ENCODE measurements at places on chromosomes 16 and 17.

DNA sequence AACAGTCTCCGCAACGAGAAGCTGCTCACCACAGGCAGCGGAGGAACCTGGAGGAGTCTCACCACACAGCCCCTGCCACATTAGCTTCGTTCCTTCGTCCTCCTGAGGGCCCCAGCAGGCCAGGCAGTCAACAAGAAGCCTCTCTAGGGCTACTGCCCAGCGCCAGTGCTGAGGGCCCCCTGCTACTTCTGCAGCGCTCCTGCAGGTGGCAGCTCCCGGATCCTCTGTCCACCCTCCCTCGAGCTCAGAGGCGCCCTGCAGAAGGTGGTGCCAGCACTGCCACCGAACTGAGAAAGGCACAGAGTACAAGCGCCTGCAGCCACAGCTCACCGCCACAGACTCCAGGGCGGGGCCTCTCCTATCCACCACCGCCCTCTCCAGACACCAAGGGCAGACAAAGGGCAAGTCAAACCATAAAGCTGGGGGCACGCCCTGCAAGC lies 27.3 kb downstream of the KDM8 start:
- H3K27ac ChIP-seq = peak overlapping the region; percentile 99
- peak overlapping the region; percentile 77 for H3K4me3 ChIP-seq
- peak; percentile 73 for DNase-seq
- peaks cover 75% of the 10 kb centered on the region for H3K4me1 ChIP-seq
- H3K36me3 ChIP-seq = no peaks in the 10 kb centered on the region
- H3K27me3 ChIP-seq = peaks cover 3% of the 10 kb centered on the region

DNA sequence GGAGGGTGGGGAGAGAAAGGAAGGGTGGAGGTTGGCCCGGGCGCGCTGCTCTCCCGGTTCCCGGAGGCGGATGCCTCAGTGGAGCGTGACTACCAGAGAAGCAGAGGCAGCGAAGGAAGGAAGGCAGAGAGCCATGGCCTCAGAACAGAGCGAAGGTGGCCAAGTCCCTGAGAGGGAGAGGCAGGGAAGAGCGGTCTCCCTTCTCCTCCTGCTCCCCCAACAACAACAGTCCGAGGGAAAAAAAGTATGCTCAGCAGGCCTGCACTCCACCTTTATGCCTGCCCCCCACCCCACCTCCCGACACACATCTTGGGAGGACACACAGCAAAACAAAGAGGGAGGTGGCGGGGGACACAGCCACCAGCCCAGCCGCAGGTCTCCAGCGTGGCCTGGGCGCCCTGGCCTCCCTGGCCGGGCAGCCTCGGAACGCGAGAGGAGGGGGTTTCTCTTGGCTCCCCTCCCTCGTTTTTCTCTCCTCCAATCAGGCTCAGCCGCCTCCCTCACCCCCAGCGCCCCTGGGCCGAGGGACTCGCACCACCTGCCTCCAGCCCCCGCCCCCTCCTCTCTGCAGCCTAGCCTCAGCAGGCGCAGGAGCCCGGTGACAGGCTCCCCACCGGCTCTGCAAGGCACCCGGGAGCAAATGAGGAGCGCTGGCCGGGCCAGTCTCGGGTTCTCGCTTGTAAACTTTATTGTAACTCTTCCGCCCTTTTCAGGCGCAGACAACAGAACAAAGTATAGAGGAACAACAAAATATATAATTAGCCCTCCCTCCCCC lies 1.1 kb upstream of the HOXB7 start:
- no peak overlapping the region for H3K27ac ChIP-seq
- peaks cover 43% of the 10 kb centered on the region for H3K27me3 ChIP-seq
- no peak for DNase-seq
- no peaks in the 10 kb centered on the region for H3K36me3 ChIP-seq
- H3K4me3 ChIP-seq = peak overlapping the region; percentile 97

DNA sequence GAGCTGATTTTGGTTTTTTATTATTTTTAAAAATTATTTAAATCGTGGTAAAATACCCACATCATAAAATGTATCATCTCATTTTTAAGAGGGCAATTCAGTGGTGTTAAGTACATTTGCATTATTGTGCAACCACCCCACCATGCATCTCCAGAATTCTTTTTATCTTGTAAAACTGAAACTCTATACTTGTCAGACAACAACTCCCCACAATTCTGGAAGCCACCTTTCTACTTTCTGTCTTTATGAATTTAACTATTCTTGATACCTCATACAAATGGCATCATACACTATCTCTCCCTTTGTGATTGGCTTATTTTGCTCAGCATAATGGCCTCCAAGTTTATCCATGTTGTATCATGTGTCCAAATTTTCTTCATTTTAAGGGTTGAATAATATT lies 97.9 kb downstream of the HS3ST3B1 start:
- DNase-seq = no peak
- H3K36me3 ChIP-seq = no peaks in the 10 kb centered on the region
- H3K4me3 ChIP-seq = no peak overlapping the region
- no peak overlapping the region for H3K27ac ChIP-seq
- H3K27me3 ChIP-seq = peaks cover 3% of the 10 kb centered on the region
- no peaks in the 10 kb centered on the region for H3K4me1 ChIP-seq

DNA sequence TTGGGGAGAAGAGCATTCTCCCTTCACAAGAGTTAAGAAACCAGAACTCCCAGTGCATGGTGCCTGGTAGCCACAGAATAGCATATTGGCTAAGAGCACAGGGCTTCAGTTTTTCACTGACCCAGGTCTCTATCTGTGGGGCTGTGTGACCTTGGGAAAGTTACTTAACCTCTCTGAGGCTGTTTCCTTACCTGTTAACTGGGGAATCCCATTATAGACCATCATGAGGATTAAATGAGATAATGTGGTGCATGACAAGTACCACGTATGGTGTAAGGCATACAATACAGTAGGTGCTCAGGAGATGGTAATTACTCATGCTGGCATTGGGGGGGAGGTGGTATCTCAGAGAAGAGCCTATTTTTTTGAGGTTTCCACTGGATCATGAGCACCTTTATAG lies 33.6 kb downstream of the BEAN1 start:
- no peaks in the 10 kb centered on the region for H3K4me1 ChIP-seq
- H3K27ac ChIP-seq = no peak overlapping the region
- H3K4me3 ChIP-seq = no peak overlapping the region
- DNase-seq = no peak

DNA sequence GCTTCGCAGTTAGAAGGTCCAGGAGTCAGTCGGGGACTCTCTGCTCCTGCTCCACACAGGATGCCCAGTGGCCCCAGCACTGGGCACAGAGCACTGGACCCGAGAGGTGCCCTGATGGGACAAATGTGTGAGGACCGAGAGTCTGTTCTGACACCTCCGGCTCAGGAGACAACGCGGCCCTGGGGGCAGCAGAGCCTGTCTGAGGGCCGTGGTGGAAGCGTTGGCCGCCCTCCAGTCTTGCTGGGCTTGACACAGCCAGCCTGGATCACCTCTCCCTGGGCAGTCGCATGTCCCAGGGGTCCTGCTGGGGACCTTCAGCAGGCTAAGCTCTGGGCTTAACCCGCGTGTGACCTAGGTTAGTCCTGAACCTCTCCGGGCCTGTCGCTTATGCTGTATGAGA lies 23.1 kb downstream of the LGALS9 start:
- no peak for DNase-seq
- H3K4me1 ChIP-seq = peaks cover 5% of the 10 kb centered on the region
- no peaks in the 10 kb centered on the region for H3K36me3 ChIP-seq
- no peak overlapping the region for H3K27ac ChIP-seq

DNA sequence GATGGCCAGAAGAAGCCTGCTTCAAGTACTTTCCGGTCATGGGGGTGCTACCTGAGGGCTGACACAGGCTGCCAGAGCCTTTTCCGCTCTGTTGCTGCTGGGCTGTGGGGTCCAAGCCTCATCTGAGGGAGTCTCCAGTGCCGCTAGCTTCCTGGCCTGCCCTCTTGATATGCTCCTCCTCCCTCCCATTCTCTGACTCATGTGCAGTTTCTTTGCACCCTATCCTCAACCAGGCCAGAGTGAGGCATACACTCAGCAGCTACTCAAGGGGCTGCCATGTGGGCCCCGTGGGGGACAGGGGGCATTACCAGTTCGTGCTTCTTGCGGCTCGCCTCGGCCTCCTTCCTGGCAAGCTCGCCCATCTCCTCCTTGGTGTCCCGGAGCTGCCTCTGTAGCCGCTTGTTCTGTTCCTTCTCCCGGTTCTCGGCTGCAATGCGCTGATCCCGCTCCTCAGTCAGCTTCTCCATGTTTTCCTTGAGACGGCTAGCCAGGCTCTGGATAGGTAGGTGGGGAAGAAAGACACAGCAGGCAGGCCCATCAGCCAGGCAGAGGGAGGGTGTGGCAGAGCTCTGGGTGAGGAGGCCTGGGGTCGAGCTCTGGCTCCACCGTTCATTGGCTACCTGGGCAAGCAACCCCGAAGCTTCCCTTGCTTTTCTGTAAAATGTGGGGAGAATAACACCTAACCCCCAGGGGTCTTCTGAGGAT lies 43.8 kb downstream of the PIPOX start:
- no peak for DNase-seq
- H3K4me1 ChIP-seq = no peaks in the 10 kb centered on the region
- H3K4me3 ChIP-seq = no peak overlapping the region
- peaks cover 7% of the 10 kb centered on the region for H3K27me3 ChIP-seq
- H3K27ac ChIP-seq = no peak overlapping the region

- DNase-seq = no peak
- H3K4me1 ChIP-seq = peaks cover 7% of the 10 kb centered on the region
These were observed 599 bp downstream of the MRC2 start for GRCh38 chr17:62627904-62628633.

DNA sequence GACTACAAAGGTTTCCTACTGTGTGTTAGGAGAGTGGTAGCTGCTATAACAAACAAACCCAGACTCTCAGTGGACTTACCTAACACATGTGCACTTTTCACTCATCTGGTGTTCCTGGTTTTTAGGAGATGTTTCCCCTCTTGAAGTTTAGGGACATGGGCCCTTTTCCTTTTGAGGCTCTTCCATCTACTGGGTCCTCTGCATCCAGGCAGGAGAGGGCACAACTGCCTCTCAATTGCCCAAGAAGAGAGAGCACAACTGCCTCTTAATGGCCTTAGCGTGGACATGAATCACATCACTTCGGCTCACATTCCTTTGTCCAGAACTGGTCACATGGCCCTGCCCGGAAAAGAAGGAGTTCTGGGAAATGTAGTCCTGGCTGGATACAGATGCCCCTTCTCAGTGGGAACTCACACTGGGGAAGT lies 9.8 kb upstream of the TNRC6C start:
- H3K27me3 ChIP-seq = no peaks in the 10 kb centered on the region
- H3K4me1 ChIP-seq = peaks cover 7% of the 10 kb centered on the region
- no peak overlapping the region for H3K4me3 ChIP-seq
- no peak for DNase-seq
- H3K27ac ChIP-seq = no peak overlapping the region

- H3K27ac ChIP-seq = no peak overlapping the region
- H3K4me3 ChIP-seq = peak overlapping the region; percentile 46
- no peak for DNase-seq
- peaks cover 11% of the 10 kb centered on the region for H3K4me1 ChIP-seq
These were observed 222.7 kb upstream of the CIBAR2 start for GRCh38 chr16:85334718-85335583.

GRCh38 chr17:78864117-78864516 lies 23.5 kb upstream of the USP36 start:
- no peak overlapping the region for H3K27ac ChIP-seq
- H3K36me3 ChIP-seq = no peaks in the 10 kb centered on the region
- DNase-seq = no peak
- no peak overlapping the region for H3K4me3 ChIP-seq
- H3K27me3 ChIP-seq = no peaks in the 10 kb centered on the region
- H3K4me1 ChIP-seq = no peaks in the 10 kb centered on the region
